ENCODE measurements at places on chromosomes 7 and 10.

DNA sequence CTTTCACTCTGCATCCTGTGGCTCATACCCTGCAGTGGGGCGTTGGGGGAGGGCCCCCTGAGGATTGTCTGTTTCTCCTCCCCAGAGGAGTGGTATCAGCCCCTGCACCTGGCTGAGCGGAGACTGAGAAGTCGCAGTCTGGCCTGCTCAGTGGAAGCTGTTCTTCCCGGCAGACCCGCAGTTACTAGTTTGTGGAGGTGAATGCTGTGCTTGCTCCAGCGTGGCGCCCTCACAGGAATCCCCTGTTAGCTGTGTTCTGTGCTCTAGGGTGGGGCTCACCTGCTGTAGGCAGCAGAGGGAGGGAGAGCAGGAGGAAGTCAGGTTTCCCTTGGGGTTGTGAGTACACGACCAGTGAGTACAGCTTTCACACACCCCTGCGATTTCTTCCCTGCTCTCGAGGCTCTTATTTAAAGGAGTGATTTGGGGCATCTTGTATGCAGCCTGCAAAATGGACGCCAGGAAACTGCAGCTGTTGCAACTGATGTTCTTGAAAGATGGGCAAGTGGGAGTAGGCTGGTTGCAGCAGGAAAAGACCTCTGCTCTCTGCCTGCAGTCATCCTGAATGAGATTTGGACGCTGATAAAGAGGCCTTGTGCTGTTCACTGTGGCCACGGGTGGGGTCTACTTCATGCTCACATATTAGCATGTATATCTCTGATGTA, 66.4 kb downstream of the HK1 start:
- peak; percentile 62 for DNase-seq

GRCh38 chr10:3805201-3805790, 20.3 kb upstream of the KLF6 start:
- peak; percentile 61 for DNase-seq

- no peak for DNase-seq
Measured at GRCh38 chr10:5485948-5486852, 13.2 kb downstream of the CALML5 start.

DNA sequence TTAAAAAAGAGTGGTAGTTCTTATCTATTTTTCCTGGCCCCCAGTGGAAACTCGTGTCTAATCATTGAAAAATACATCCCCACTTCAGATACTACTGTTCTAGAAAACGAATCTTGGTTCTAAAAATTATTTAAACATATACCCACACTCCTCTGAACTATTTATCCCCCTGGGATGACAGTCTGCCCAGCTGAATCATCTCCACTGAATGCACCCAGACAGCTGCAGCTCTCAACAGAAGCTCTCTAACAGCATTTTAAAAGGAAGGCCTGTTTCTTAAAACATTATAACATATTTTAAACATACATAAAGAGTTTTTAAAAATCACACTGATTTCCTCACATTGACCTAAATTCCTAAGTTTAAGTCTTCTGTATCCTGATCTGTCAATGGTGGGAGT, 544.6 kb upstream of the PHF14 start:
- DNase-seq, result no peak

- DNase-seq, result no peak
Measured at GRCh38 chr10:128625926-128626325, 499.7 kb upstream of the MKI67 start.

- no peak for DNase-seq
Measured at GRCh38 chr10:17873946-17874345, 64.8 kb downstream of the MRC1 start.

- no peak for DNase-seq
Measured at GRCh38 chr7:20236790-20237189, 19.6 kb upstream of the MACC1 start.

GRCh38 chr10:79063661-79064492, 4.9 kb upstream of the ZMIZ1 start:
- DNase-seq, result no peak

DNA sequence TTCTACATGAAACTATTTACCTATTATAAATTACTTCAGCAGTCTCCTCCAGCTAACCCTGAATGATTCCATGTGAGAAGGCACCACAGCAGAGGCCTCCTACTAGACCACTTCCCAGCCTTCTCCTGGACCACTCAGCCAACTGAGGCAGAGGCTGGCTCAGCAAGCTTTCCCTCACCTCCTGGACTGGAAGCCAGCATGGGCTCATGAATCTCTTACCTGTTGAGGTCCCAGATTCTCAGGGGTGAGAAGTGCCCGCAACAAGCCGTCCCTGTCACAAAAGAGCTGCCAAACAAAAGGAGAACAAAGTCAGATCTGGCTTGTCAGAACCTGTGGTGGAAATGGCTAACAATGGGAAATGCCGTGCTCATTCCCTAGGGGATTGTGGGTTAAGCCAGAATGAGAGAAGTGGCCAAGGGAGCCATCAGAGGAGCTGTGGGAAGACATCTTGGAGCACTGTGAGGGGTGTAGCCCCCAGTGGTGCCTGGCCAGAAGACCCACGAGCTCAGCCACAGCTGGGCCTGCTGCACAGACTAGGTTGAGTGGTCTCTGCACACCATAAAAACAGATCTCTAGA, 36.5 kb downstream of the DPCD start:
- DNase-seq, result no peak

DNA sequence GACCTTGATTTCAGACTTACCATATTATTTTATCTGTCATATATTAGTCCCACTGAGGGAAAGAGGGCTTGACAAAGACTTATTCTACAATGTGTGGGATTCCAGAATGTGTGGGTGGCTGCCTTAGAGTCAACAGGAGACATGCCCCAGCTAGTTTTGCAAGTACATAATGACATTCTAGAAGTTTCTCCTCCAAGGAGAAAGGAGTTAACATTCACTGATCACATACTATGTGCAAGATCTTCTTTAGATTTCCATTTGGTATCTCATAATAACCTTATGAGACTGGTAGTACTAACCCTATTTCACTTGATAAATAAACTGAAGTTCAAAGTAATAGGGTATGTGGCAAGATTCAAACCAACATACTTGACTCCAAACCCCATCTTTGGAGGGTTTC, 25.2 kb downstream of the IRF5 start:
- no peak for DNase-seq

DNA sequence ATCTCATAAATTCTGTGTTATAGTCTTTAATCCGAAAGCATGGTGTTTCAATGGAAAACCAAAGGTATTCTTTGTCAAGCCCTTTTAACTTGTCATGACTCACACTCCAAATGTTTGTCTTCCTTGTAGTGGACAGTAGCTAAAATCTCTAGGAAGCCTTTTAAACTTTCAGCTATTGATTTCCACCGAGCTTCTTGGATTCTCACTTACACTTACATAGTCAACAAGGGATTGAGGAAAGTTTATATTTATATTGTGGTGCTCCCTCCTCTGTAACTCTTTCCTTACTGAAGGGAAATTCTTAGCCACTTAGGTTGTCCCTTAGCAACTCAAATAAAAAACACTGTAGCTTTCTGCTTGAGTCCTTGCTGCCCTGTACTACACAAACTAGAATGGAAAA, 31.2 kb upstream of the GPR37 start:
- no peak for DNase-seq

DNA sequence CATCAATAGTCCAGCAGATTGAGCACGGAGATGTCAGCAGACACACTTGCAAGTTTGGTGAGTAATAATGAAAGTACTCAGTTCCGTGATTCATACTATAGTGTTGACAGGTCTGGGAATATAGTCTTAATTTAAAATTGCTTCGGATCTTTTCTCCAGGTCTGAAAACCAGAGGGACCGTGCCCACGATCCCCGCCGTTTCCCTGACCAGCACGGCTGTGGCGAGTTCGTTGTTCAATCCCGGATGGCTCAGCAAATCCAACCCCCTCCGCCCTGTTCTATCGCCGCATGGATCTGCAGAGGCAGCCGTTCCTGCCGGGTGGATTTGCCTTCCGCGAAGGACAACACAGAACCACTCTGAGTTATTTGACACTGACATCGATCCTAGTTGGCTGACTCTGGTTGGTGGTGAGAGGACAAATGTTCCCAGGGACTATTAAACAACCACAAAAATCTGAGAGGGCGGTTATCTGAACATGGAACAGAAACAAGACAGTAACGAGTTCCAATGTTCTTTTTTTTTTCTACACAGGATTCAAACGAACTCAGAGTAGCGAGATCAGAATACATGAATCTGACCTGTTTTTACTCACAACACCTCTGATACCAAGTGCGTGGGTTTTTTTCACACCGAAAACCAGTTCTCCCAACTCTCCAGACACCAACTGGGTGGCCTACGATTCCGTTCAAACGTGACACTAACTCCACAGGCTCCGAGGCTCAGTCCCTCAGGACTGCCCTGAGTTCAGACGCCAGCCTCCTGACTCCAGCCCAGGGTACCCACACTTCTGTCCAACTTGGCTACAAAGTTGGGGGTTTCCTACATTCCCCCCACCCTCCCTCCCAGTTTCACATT, 52.7 kb downstream of the RBM17 start:
- DNase-seq, result peak; percentile 80

- DNase-seq, result no peak
Measured at GRCh38 chr7:70034999-70035398, 436.7 kb downstream of the AUTS2 start.

DNA sequence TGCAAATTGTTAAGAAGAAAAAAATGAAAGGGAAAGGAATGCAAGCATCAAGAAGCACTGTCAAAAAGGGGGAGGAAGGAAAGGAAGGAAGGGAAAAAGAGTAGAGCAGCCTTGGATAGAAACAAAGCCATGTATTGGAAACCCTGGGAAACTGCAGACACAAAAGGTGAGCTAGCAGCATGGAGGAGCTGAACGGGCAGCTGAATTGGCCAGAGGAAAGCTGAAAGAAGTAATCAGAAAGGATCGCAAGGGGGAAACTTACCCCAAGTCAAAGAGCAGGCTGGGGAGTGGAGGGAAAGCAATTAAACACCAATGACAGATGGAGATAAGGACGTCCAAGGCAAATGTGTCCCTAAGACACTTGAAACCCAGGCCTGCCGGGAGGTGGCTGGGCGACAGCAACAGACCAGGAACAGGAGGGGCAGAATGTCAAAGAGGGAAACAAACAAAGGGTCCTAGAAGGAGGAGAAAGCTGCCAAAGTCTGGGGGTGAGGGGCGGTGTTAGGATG, 93.8 kb upstream of the SVIL start:
- DNase-seq, result no peak

DNA sequence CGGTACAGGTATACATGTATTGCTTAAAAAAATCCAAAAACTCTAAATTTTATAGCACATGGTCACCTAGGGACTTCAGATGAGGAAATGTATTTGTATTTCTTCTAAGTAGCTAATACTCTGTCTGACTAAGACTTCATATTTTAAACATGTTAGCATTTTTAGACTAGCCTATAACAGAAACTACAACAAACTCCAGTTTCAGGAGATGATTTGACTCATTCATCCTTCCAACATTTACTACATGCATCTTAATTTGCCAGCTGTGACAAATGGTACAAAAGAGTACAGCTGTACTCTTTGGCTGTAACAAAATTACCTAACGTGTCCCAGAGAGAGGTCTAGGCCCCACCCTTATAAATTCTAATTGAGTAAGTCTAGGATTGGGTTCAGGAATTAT, 22.2 kb downstream of the TMEM209 start:
- no peak for DNase-seq

GRCh38 chr7:151150388-151150787, 17.1 kb downstream of the GBX1 start:
- no peak for DNase-seq

DNA sequence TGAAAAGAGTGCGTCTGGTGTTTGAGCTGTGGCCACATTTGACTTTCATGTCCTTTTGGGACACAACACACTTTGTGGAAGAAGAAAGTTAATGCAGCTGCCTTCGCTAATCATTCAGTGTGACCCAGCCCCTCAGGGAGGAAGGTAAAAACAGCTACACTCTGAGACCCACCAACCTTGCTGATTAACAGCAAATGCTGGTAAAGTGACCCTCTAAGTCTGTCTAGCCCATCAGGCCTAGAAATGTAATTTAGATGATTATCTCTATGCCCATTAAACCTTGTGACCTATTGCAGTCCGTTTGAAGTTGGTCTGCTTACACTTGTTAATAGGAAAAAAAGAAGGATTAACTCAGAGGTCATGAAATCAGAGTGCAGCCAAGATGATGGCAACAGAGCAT, 161.9 kb upstream of the WNT16 start:
- no peak for DNase-seq

GRCh38 chr10:7258948-7259523, 151.8 kb downstream of the SFMBT2 start:
- DNase-seq, result no peak

GRCh38 chr10:90378524-90379076, 479.2 kb downstream of the HTR7 start:
- no peak for DNase-seq

GRCh38 chr7:149666360-149666945, 106.9 kb downstream of the ZNF467 start:
- no peak for DNase-seq

DNA sequence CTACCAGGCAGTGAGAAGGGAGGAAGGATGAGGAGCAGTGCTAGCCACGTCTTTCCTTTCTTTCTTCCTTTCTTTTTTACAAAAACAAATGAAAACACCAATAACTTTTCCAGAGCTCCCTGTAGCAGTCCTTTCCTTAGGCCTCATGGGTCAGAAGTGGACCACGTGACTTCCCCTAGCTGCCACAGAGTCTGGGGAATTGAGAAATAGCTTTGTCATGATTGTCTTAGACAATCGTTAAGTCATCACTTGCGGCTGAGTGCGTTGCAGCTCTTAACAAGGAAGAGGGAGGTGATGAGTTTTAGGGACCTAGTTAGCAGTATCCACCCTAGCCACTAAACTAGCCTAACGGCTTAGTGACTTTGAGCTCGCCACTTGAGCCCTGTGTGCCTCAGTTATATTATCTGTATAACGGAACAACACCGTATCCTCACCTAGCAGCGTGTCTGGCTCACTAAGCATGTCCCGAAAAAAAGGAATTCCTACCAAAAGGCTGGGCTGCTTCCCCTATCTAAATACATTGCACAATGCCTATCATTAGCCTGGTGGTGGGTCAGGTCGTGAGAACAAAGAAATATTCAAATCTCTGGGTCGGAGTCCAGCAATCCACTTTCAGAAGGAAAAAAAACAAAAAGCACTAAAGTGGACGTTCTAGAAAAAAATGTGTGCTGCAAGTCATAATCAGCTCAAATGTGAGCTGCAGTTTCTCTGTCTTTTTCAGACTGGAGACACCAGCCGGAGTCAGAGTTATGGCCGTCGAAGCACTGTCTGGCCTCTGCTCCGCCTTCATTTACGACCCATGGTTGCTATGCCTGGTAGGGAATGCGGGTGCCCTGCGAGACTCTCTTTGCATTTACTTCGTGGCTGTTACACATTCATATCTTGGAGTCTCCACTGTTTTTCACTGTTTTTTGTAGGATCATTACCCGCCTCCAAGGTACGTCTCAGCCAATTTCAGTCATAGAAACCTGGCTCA, 338.5 kb upstream of the FOXK1 start:
- DNase-seq, result no peak
